ENCODE measurements at places on chromosomes 11 and 22. TPM values are rescaled to one million over a fixed set of nuclear protein-coding genes. Genes with fewer than 3 reads are reported as not detected.

BET1L gene
- 49.1 TPM for total RNA-seq

HTR3B gene
- not detected for total RNA-seq

OR2AG1 gene
- total RNA-seq, result not detected

GRCh38 chr11:125228993-125229392 is 64.4 kb downstream of the PKNOX2 start:
- H3K36me3 ChIP-seq, result no peaks in the 10 kb centered on the region
- no peak for DNase-seq
- no peak overlapping the region for H3K27ac ChIP-seq
- H3K27me3 ChIP-seq, result peaks cover 31% of the 10 kb centered on the region
- H3K4me1 ChIP-seq, result peaks cover 4% of the 10 kb centered on the region

DNA sequence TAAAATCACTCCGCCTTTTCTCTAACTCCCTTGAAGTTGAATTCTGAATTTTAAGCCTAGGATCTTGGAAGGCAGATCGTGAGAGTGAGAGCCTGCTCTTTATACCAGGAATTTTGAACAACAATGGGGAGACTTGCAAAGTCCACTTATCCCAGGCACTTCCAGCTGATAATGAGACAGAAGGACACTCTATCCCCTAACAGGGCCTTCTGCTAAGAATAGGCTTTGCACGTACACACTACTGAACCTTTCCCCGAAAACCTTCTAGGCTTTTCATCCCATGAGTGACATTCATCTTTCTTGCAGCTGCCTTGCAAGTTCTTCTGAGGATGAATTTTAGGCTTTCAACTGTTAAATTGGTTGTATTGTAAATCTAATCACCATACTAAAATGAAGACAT is 44.0 kb upstream of the WT1 start:
- H3K36me3 ChIP-seq, result no peaks in the 10 kb centered on the region
- no peaks in the 10 kb centered on the region for H3K4me1 ChIP-seq
- no peak for DNase-seq
- H3K27ac ChIP-seq, result no peak overlapping the region
- H3K4me3 ChIP-seq, result no peak overlapping the region

DNA sequence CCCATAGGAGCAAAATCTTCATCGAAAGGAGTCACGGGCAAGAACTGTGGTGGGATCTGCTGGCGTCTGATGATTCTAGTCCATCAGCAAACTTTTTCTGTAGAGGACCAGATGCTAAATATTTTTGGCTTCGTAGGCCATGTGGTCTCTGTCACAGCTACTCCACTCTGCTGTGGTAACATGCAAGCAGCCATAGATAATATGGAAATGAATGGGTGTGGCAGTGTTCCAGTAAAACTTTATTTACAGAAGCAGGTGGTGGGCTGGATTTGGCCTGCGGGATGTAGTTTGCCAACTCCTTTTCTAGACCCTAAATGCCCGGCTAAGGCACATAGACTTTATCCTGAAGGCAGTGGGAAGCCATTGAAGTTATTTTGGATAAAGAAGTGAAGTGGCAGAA is 32.9 kb downstream of the BMAL1 start:
- H3K27ac ChIP-seq, result no peak overlapping the region

- no peak overlapping the region for H3K27ac ChIP-seq
- no peaks in the 10 kb centered on the region for H3K36me3 ChIP-seq
- no peaks in the 10 kb centered on the region for H3K27me3 ChIP-seq
- no peak overlapping the region for H3K4me3 ChIP-seq
These were observed 1.1 kb upstream of the ABCG4 start for GRCh38 chr11:119147604-119148333.

DNA sequence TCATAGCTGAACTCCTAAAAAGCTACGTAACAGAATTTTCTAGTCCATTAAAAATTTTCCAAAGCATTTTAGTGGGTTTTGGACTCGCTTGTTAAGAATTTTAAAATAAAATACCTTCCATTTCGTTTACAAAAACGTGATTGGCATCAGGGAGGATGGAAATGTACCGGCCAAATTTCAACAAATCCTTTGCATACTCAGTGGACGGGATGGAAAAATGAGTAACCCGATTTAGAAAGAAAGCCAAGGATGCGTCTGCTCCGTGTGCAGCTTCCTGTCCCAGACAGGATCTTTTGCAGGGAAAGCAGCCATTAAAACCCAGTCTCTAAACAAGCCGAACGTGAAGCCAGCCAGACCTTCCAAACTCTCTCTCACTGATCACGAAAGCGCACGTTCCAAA is 15.6 kb downstream of the TMEM184B start:
- no peak overlapping the region for H3K27ac ChIP-seq
- H3K27me3 ChIP-seq, result no peaks in the 10 kb centered on the region
- H3K4me1 ChIP-seq, result peaks cover under 1% of the 10 kb centered on the region

- H3K27me3 ChIP-seq, result no peaks in the 10 kb centered on the region
- no peaks in the 10 kb centered on the region for H3K36me3 ChIP-seq
- no peak overlapping the region for H3K4me3 ChIP-seq
- no peak overlapping the region for H3K27ac ChIP-seq
- H3K4me1 ChIP-seq, result no peaks in the 10 kb centered on the region
These were observed 48.5 kb upstream of the HSPA8 start for GRCh38 chr11:123110397-123110796.
